Caco-2 (cell line): ENCODE measurements at places on chromosomes 5 and 9. TPM values are rescaled to one million over a fixed set of nuclear protein-coding genes. Genes with fewer than 3 reads are reported as not detected.
A peak's percentile ranks its signal among the peaks of the same experiment; 100 is the strongest.

The TMEM215 gene
- not detected in 2 replicates for total RNA-seq

The PCDHA10 gene
- total RNA-seq = 0.02 and 0.07 TPM in 2 replicates

The SMIM33 gene
- total RNA-seq = not detected in 2 replicates

The PTPN3 gene
- total RNA-seq = 12.1 and 12.4 TPM in 2 replicates

GRCh38 chr5:118440496-118440895, 547.9 kb downstream of the DTWD2 start:
- DNase-seq = no peak

DNA sequence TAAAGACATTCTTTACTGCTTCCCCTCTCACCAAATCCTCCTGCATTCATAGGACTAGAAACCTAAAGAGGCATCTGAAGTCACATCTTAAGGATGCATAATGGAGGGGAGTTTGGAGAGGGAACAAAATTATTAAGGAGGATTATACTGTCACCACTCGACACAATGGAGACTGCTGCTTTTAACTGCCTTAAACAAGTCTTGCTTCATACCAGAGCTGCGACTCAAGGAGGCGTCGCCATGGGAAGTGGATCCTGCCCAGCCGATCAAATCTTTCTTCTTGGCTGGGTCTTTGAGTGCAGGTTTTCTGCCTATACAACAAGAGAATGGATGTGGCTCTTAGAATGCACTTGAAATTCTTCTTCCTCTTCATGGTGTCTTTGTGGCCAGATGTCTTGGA, 66.7 kb upstream of the FOXE1 start:
- peak; percentile 54 for DNase-seq

DNA sequence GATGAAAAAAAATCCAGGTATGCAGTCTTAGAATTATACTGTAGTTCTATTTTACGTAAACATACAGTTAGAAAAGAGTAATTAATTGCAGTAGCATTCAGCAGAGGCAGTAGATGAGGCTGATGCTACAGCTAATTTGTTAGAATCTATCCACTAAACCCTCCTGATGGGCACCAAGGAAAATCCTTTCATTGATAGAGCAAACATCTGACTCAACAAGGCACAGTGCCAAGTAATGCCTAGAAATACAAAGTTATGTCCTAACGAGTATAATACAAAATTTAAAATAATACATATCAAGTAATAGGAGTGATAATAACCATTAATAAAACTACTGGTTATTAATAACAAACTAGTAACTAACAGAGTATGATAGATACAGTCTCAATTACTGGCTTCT, 9.0 kb downstream of the MOCS2 start:
- DNase-seq = no peak

- no peak for DNase-seq
Observed at GRCh38 chr9:126360073-126360472, 33.4 kb downstream of the MVB12B start.

DNA sequence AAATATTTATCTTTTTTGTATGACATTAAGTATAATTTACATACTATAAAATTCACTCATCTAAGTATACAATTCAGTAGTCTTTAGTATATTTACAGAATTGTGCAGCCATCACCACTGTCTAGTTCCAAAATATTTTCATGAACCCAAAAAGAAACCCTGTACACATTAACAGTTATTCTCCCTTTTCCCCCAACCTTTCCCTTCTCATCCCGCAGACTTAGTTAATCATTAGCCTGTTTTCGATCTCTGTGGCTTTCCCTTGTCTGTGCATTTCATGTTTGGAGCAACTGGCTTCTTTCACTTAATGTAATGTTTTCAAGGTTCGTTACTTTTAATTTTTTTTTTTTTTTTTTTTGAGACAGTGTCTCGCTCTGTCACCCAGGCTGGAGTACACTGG, 37.5 kb downstream of the MTREX start:
- no peak for DNase-seq

DNA sequence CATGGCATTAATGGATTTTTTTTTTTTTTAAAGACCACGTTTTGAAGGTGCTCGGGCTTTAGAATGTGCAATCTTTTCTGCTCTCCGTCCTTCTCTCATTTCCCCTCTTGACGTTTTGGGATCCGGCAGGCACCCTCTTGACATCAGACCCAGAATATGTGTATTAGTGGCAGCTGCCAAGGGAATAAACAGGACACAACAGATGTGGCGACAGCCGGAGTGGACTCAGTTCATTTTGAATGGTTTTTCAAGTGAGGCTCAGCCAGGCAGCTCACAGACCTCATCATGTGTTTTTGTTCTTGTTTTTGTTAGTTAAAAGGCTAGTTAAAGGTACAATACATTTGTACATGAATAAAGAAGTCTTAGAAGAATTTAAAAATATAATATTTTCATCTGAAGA, 365.0 kb upstream of the SEMA6A start:
- no peak for DNase-seq

- no peak for DNase-seq
Observed at GRCh38 chr9:81530310-81530810, 159.0 kb downstream of the TLE1 start.

GRCh38 chr9:74643303-74643923, 146.3 kb downstream of the RORB start:
- DNase-seq = no peak

DNA sequence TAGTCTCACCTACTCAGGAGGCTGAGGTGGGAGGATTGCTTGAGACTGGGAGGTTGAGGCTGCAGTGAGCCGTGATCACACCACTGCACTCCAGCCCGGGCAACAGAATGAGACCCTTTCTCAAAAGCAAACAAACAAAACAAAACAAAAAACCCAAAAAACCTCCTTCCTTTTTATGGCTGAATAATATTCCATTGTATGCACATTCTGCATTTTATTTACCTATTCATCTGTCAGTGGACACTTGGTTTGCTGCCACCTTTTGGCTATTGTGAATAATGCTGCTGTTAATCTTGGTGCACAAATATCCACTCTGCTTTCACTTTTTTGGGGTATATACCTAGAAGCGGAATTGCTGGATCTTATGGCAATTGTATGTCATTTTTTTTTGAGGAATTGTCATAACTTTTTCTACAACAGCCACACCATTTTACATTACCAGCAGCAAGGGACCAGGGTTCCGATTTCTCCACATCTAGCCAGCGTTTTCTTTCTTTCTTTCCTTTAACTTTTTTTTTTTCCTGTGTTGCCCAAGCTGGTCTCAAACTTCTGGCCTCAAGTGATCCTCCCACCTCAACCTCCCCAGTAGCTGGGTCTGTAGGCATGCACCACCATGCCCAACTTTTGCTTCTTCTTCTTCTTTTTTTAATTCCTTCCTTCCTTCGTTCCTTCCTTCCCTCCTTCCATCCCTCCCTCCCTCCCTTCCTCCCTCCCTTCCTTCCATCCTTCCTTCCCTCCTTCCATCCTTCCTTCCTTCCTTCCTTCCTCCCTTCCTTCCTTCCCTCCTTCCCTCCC, 30.6 kb downstream of the NKX2-5 start:
- DNase-seq = peak; percentile 35
